Naive B cell (primary cell): ENCODE measurements at places on chromosomes 2 and 18.

DNA sequence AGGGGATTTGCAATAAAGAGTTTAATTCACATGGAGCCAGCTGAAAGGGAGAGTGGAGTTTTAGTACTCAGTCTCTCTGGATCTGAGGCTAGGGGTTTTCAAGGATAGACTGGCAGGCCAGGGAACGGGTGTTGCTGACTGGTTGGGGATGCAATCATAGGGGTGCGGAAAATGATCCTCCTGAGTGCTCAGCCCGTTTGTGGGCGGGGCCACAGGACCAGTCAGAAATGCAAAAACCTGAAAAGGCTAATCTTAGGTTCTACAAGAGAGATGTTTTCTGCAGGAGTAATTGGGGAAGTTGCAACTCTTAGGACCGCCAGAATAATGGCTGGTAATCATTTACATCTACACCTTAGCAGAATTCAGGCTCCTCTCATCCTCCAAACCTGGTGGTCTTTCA lies 2.5 kb downstream of the NFU1 start:
- DNase-seq, result no peak

DNA sequence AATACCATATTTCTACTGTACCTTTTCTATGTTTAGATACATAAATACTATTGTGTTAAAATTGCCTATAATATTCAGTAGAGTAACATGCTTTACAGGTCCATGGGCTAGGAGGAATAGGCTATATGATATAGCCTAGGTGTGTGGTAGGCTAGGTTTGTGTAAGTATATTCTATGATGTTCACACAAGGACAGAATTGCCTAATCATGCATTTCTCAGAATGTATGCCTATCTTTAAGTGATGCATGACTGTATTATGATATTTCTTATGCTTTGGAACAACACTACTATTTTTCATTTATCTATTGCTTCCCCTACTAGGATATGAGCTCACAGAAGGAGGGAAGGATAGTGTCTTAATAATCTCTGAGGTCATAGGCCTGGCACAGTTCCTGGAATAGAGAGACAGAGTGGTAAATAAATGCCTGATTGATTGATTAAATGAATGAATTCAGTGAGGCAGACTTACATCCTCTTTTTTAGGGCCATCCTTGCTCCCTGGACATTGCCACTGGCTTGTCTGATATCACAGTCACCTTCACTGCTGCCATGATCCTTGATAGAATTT lies 121.0 kb downstream of the MYO3B start:
- no peak for DNase-seq

DNA sequence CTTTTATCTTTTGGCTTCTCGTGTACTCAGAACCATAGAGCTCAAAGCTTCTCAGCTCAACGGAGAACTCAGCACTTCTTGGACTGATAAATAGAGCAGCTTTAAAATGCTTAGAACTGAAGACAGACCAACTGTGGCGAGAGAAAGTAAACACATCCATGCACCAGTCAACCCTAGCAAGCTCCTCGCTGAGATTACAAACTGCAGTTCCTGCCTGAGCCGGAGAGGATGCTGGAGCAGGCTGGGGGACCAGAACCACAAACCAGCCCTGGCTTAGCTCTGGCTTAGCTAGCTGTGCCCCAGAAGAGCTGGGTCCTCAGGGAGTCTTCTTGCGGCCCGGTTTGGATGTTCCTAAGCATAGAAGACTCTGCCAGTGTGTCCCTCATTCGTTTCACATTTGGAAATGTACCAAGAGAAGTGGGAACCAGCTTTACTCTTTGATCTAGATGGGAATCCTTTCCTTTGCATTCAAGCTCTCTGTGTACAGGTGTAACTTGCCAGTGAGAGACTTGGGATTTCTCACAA lies 5.6 kb downstream of the PAX8 start:
- DNase-seq, result peak; percentile 27

DNA sequence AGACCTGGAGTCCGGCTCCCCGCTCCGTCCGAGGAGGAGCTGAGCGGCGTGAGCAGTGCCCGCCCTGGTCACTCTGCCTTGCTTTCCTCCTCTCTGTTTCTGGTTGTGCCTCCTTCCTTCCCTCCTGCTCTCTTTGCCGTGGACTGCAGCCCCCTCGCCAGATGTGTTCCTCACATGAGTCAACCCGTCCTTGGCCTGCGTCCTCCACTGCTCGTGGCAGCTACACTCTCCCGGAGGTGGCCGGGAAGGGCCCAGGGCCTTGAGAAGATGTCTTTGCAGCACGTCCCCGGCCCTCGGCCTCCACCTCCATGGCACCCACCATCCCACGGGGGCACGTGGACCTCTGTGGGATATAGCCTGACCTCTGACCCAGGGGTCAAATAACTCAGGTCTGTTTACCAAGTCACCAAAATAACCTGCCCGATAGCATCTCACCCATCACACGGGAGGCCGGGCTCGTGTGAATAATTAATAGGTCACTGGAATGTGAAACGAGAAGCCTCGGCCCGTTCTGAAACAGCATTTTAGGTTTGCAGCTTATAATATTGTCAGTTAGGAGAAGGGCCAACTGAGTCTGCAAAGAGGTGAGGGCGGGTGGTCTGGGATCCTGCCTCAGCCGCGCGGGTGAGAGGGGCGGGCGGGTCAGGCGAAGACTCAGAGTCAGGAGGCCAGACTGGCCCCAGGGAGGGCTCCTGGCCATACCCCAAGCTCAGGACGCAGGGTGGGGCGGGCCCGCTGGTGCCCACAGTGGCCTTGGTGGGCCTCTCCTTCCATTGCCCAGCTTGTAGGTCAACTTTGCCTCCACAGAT lies 42.6 kb downstream of the NFATC1 start:
- no peak for DNase-seq

DNA sequence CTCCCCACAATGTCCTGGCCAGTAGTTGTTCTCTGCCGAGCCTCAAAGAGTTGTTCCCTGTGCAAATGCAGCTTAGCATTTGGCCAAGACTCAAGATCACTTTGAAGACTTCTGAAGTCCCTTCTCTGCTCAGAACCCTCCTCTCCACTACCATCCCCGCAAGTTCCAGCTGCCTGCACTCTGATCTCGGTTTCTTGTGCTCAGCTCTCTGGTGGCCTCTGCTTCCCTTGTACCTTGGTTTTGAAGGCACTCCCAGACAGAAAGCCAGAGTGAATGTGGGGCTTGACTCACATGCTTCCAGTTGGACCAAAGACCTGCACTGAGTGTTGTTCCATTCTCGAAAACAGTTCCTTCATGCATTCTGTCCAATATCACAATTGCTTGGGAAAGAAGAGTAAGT lies 28.6 kb downstream of the CRACDL start:
- no peak for DNase-seq

DNA sequence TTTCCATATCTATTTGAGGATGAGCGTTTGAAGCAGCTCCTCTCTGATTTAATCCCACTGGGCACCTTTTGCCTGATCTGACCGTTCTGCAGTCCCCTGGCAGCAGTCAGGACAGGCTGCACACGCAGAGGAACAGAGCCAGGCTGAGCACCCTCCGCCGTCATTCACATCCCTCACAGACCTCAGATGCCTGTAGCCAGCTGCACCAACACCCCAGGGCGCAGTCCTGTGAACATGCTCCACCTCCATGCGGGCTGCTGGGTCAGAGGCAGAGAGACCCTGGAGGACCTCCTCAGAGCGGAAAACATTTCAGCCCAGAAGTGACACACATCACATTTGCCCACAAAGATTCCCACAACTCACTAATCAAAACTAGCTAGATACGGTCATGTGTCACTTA lies 146.1 kb downstream of the SEPTIN10 start:
- no peak for DNase-seq

- no peak for DNase-seq
These were observed 29.4 kb upstream of the MBP start for GRCh38 chr18:77161961-77162360.

GRCh38 chr2:148876595-148877402 lies 1.8 kb downstream of the KIF5C start:
- DNase-seq, result peak; percentile 38

- DNase-seq, result no peak
These were observed 75.4 kb upstream of the ST6GAL2 start for GRCh38 chr2:106961328-106961727.

DNA sequence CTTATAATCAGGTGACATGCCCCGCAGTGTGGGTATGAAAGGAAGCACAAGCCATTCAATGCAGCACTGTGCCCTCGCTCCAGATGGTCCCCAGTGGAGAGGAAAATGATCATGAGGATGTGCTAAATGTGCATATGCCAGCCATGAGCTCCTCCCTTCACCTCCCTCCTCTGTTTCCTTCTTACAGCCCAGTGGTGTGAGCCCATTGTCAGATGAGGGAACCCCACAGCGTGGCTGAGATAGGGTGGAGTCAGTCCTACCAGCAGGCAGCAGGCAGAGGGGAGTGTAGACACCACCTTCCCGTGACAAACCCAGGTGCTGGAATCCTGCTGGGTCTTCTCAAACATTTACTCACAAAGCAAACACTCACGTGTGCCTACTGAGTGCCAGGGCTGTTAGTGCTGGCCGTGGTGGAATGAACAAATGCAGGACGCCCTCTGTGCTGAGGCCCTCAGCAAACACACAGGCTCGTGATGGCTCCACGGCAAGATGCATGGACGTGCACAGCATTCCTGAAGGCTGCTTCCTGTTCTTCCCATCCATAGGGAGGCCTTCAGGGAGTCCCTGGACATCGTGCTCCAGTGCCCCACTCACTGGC lies 181.7 kb upstream of the TPO start:
- DNase-seq, result no peak

- no peak for DNase-seq
These were observed 6.3 kb downstream of the HRH4 start for GRCh38 chr18:24466771-24467170.

- no peak for DNase-seq
These were observed 50.3 kb downstream of the RABL2A start for GRCh38 chr2:113677330-113677729.

GRCh38 chr18:3148930-3149535 lies 70.7 kb downstream of the MYOM1 start:
- no peak for DNase-seq

DNA sequence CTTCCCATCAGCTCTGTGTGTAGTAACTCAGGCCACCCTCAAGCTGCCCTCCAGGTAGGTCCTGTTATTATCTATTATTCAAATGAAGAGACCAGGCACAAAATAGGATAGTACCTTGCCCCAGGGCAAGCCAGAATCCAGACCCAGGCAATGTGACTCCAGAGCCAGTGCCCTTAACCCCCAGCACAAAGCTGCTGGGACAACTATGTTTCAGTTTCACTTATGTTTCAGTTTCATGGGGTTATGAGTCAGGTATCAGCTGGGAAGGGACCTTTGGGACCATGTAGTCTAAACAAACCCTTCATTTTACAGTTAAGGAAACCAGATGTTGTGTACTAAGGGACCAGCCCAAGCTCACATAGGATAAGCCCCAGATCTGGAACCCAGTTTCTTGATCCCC lies 10.0 kb downstream of the HK2 start:
- peak; percentile 27 for DNase-seq

DNA sequence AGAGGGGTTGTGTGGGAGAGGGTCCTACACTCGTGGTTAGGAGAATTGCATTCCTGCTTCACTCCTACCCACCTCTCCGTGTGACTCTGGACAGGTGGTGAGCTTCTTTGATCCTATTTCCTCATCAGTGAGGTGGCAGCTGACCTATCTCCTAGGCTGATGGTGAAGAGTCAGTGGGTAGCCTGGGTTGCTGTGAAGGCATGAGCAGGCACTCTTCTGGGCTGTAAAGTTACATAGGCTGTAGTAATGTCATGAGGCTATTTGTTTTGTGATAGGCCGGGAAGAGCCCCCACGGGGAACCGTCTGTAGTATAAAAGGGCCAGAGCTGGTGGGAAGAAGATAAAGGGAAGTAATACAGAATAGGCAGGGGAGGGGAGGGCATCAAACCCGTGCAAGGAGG lies 83.8 kb downstream of the TMEM247 start:
- no peak for DNase-seq

GRCh38 chr2:241857041-241857541 lies 1.6 kb downstream of the PDCD1 start:
- no peak for DNase-seq

GRCh38 chr2:83160571-83160970 lies 1298.5 kb downstream of the SUCLG1 start:
- no peak for DNase-seq

GRCh38 chr2:236016496-236016895 lies 151.7 kb downstream of the GBX2 start:
- no peak for DNase-seq

DNA sequence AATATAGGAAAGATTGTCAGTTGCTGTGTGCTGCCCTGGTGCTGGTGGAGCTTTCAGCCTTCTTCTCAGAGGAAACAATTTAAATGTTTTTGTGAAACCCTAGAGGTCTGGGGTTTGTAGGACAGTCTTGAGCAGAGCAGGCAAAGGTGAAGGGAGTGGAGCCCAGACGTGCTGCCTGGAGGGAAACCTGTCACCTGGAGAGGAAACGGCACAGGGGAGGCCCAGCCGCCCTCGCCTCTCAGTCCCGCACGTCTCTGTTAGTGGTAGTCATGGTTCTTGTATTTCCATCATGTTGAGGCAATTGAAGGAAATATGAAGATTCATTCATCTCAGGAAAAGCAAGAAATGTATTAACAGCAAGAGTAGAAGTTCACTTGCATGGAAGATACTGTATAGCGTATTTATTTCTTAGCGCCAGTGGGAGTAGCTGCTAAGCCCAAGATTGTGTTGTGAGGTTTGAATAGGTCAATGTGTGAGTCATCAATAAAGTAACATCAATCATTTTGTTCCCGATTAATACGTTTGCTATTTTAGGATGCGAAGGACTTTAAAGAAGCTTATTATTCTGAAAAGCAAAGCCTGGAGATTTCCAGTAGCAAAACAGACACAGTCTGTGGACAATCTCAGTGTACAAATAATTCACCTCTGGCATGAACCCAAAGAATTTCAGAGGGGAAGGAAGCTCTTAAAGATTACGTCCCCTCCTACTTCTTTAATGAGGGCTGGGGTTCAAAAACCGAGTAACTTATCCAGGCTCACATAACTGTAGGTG lies 70.4 kb downstream of the LRRFIP1 start:
- DNase-seq, result no peak

DNA sequence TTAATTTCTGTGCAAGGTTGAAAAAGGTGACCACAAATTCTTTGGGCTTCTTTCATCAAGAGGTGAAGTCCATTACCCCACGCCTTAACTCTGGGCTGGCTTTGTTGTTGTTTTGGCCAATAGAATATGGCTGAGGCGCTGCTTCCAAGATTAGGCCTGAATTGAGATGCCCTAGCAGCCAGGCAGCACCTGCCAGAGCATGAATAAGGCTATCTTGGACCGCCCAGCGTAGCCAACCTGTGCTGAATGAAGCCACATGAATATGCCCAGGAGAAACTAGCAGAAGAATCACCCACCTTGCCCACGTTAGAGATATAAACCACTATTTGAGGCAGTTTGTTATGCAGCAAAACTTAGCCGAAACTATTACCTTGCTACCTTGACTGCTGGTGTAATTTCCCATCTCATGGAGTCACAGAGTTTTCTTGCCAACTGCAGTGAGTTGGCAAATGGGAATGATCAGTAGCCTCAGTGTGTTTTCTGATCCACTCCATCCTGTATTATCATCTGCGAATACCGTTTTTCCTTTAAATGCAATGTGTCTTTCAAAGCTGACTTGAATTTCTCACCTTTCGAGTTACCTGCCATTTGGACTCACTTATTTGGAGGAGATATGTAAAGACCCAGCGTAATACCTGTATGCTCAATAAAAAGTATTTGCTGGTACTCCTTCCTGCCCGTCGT lies 679 bp downstream of the TSGA10 start:
- DNase-seq, result no peak

GRCh38 chr2:217938036-217938435 lies 64.8 kb downstream of the TNS1 start:
- no peak for DNase-seq
